ENCODE measurements at places on chromosomes 3 and 15.

- DNase-seq = no peak
These were observed 17.1 kb downstream of the BHLHE40 start for GRCh38 chr3:4996223-4996765.

DNA sequence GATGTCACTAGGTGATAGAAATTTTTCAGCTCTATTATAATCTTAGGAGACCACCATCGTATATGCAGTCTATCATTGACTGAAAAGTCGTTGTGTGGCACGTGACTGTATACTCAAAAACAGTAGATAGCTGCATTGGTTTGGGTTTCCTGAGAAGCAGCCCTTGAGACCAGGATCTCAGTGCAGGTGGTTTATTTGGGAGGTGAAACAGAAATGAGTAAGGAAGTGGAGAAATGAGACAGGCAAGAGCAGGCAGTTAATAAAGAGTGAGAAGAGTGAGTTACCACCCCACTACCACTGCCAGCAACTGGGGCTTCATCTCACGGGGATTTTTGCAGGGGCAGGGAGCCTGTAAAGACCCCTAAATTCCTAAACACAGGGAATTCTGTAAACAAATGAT lies 221.0 kb downstream of the SHQ1 start:
- DNase-seq = no peak

- no peak for DNase-seq
These were observed 333.5 kb downstream of the FOXP1 start for GRCh38 chr3:71250026-71250425.

DNA sequence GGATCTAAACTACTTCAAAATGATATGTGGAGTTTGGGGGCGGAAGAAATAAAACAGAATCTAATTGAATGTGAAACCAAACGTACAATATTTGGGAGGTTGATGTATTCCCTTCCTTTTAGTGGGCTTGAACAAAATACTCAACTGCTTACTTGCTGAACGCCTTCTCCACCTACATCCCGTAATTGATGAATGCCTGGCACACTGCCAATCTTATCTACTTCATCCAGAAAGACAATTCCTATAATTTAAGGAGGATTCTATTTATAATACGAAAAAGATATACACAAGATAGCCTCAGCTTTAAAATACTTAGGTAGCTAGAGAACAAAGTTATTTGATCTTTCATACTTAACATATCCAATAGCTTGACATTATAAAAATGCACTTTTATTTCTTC lies 23.1 kb upstream of the PDCD7 start:
- no peak for DNase-seq

- no peak for DNase-seq
These were observed 31.4 kb downstream of the HRH1 start for GRCh38 chr3:11185564-11186317.

- DNase-seq = no peak
These were observed 262.6 kb upstream of the NAALADL2 start for GRCh38 chr3:174596447-174596982.

- DNase-seq = no peak
These were observed 119.4 kb downstream of the GADL1 start for GRCh38 chr3:30775040-30775439.

- DNase-seq = no peak
These were observed 342.2 kb downstream of the FOXP1 start for GRCh38 chr3:71241246-71241901.

GRCh38 chr3:143100451-143100850 lies 19.1 kb upstream of the CHST2 start:
- DNase-seq = no peak

- DNase-seq = no peak
These were observed 130.4 kb downstream of the PPM1L start for GRCh38 chr3:160886421-160886820.

DNA sequence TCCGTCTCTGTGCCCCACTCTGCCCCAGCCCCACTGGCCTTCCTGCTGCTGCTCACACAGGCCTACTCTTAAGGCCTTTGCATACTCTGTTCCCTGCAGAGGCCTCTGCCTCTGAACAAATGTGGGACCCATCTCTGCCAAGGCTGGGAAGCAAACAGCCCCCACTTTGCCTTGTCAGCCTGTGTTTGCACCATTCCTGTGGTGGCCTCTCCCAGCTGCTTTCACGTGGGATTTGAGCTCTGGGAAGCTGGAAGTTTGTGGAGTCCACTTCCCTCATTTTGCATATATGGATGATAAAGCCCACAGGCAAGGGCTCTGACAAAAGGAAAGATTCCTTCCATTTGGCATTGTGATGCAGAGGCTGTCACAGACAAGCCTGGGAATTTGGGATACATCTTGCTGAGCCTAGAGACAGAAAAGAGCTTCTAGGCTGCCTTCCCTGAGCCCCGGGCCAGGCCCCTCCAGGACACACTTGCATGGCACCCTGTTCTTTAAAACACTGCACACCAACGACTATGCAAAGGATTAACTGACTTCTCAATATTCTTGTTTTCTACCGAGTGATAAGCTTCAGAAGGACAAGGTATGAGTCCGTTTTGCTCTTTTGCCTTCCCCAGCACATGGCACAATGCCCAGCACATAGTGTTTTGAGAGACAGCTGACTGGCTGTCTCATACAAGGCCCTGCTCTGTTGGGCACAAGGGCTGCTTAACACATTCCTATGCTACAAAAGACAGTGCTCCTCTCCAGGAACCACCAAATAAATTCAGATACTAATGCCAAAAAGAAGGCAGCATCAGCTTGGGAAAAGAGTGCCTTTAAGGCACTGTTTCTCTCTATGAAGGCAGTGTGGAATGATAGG lies 120.7 kb upstream of the TOPAZ1 start:
- no peak for DNase-seq

DNA sequence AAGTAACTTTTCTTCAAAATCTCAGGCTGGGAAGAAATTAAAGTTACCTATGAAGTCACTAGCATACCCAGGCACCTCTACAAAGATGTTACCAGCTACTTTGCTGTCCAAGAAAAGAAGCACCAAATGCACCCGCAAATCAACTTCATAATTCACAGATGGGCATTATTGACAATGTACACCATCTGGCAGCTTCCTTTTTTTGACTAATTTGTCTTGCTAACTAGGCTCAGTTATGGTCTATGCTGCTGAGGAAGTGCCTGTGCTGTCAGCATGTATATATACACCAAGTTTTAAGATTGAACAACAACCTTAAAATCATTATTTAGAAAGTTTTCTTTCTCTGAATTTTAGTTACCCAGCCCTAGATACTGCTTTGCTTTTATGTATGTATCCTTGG lies 93.8 kb downstream of the NSUN3 start:
- no peak for DNase-seq

- DNase-seq = no peak
These were observed 110.8 kb upstream of the SMAD3 start for GRCh38 chr15:66954601-66955000.

DNA sequence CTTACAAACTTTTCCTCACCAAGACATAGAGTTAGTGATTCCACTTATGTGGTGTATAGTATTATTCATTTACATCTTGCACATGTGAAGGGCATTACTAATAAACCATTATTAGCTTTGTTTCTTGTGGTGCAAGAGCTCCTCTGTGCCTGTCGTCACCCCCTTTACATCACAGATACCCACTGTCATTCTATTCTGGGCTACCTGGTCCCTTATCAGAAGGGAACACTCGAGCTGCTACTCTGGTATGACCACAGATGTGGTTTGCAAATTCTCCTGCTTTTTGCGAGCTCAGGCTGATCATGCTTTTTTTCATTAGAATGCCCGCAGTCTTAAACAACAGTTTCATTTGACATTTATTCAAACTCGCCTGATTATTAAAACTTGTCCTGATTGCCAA lies 13.9 kb upstream of the SENP2 start:
- no peak for DNase-seq

- DNase-seq = no peak
These were observed 416.2 kb downstream of the NR2F2 start for GRCh38 chr15:96746665-96747064.

DNA sequence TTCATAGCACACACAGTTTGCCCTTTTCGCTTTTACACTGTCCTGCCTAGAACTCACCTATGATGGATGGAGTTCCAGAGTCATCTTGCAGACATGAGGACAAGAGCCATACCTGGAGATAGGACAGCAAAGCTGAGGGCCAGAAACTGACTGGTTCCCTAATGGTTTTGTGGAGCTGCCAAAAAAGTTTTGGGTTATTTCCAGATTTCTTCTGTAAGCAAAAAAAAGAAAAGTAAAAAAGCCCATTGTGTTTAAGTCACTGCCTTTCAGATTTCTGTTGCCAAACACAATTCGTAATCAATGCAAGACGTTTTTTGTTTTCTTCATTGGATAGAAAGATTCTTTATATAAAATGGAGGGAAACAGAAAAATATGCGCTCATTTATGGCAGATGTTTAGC lies 42.4 kb upstream of the KY start:
- no peak for DNase-seq

DNA sequence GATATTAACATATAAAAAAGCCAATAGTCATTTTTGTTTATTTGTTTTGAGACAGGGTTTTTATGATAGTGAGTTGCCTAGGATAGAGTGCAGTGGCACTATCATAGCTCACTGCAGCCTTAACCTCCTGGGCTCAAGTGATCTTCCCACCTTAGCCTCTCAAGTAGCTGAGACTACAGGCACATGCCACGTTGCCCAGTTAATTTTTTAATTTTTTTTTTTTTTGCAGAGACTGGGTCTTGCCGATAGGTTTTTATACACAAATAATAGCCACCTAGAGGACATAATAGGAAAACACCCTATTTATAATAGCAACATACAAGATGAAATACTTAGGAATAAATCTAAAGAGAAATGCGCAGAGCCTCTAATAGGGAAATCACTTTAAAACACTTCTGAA lies 13.3 kb downstream of the EIF3J start:
- DNase-seq = no peak

DNA sequence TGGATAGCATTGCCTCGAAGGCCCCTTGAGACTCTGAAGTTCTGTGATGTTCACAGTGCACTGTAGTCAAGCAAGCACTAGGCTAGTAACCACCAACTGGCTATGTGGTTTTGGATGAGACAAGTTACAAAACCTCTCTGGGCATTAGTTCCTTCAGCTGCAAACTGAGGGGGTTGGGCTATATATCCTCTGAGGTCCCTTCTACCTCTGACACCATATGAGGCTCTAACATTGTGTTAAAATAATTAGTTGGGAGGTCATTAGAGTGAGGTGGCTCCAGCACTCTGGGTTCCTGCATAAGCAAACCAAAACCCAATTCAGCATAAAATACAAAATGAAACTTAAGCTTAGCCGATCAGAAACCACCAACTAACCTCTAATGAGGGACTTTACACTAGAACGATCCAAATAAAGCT lies 209.5 kb upstream of the LRRN1 start:
- DNase-seq = no peak

DNA sequence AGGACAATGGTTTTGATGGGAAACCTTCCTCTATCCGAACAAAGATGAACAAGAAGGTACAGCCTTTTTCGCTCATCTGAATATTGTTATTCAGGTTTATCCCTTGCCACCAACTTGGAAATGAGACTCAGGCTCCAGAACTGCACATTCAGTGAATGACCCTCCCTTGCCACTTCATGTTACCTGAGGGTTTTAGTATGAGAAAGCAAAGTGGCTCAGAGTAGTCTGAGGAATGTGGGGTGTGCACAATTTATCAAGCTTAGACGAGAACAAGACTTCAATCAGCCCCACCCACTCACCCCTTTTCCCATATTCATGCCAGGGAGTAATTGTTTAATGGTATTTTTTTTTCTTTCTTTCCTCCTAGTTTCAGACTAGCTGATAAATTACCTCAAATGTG lies 265.3 kb upstream of the POU1F1 start:
- no peak for DNase-seq

GRCh38 chr3:161489395-161489794 lies 7.2 kb upstream of the OTOL1 start:
- DNase-seq = no peak

DNA sequence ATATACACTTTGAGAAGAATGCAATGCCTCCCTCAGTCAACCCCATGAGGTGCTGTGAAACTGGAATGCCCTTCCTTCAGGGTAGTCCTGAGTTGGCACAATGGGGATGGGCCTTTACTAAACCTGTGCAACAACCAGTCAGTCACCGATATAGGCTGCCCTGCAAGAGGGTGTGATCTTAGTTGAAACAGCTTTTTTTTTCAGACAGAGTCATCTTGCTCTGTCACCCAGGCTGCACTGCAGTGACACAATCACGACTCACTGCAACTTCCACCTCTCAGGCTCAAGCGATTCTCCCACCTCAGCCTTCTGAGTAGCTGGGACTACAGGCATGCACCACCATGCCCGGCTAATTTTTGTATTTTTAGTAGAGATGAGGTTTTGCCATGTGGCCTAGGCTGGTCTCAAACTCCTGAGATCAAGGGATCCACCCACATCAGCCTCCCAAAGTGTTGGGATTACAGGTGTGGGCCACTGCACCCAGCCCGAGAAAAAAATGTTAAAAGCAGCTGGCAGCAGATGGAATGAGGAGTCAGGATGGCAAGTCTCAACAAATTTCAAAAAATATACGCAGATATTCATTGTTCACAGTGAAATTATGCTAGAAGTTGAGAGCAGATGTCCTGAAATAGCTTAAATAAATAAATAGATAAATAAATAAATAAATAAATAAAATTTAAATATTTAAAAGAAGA lies 31.8 kb downstream of the MYO5A start:
- DNase-seq = no peak

- DNase-seq = peak; percentile 32
These were observed 10.9 kb upstream of the CD200R1L start for GRCh38 chr3:112857526-112857925.

DNA sequence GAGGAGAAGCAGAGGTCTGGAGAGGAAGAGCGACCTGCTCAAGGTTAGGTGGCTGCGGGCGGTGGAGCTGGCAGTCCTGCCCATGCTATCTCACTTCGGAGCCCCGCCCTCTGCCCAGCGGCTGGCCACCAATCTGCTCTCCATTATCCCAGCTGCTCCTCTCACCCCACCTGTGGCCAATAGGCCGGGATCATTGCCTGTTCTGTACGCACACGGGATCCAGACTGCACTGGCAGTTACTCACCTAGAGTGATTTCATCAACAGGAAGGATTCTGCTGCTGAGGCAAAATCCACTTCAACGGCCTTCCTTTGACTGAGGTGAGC lies 100.6 kb downstream of the TLE3 start:
- DNase-seq = no peak

DNA sequence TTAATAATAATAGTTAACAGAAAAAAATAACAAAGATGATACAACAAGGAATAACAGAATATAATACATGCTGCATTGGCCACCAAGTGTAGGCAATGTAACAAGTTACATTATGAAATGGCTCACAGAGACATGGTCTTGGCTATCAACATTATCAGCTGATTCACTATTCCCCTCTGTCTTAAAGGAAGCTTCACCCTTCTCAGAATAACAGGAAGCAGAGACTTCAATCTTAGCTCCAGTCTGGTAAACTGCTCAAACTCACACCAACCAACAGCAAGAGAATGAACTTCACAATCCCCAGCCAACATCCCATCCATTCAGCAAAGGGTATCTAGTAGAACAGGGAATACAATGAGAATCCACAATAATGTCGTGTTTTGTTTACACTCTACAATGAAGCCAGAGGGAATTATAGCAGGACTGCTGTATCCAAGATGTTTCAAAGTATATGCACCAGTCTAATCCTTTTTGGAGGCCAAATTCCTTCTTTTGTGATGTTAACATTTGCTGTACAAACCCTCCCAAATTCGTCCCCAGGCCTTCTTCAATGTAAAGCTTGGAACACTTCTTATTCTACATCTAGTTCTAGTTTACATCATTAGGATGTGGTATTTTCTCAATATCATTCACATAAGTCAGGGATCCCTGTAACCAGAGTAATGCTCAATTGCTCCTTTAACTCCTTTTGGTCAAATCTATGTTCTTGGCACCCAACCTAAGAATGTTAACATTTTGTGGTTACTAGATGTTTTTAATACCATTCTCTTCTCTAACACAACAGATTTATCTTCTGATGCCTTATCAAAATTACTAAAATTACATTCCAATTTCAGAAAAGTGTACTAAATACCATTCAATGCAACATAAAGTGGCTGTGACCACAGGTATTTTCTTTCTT lies 52.4 kb upstream of the CMSS1 start:
- no peak for DNase-seq

All from GF-D8 (cell line).